ENCODE measurements at places on chromosomes 5 and 9. TPM values are rescaled to one million over a fixed set of nuclear protein-coding genes. Genes with fewer than 3 reads are reported as not detected.

CSF2 gene
- 2.9 TPM for total RNA-seq

GRCh38 chr5:82511134-82511533, 233.0 kb upstream of the RPS23 start:
- no peak overlapping the region for H3K4me3 ChIP-seq
- DNase-seq, result no peak
- peaks cover 3% of the 10 kb centered on the region for H3K4me1 ChIP-seq
- H3K27me3 ChIP-seq, result peaks cover 1% of the 10 kb centered on the region
- H3K27ac ChIP-seq, result no peak overlapping the region

GRCh38 chr9:118561051-118561450, 808.2 kb downstream of the BRINP1 start:
- H3K36me3 ChIP-seq, result no peaks in the 10 kb centered on the region
- H3K4me1 ChIP-seq, result no peaks in the 10 kb centered on the region

DNA sequence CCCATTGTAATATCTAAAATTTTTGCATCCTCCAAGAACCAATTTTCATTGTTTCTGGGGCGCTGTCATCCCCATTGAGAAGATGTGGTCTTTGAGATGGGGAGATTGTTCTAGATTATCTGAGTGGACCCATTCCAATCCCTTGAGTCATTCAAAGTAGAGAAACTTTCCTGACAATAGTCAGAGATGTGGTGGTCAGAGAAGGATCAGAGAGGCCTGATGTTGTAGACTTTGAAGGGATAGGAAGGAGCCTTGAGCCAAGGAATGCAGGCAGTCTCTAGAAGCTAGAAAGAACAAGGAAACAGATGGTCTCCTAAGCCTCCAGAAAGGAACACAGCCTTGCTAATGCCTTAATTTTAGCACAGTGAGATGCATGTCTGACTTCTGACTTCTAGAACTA, 80.4 kb downstream of the TEK start:
- no peak overlapping the region for H3K4me3 ChIP-seq
- DNase-seq, result no peak
- H3K4me1 ChIP-seq, result no peaks in the 10 kb centered on the region
- no peaks in the 10 kb centered on the region for H3K36me3 ChIP-seq
- H3K27me3 ChIP-seq, result peaks cover 3% of the 10 kb centered on the region

PCA3 gene
- not detected for total RNA-seq

PALM2AKAP2 gene
- total RNA-seq, result not detected

DNA sequence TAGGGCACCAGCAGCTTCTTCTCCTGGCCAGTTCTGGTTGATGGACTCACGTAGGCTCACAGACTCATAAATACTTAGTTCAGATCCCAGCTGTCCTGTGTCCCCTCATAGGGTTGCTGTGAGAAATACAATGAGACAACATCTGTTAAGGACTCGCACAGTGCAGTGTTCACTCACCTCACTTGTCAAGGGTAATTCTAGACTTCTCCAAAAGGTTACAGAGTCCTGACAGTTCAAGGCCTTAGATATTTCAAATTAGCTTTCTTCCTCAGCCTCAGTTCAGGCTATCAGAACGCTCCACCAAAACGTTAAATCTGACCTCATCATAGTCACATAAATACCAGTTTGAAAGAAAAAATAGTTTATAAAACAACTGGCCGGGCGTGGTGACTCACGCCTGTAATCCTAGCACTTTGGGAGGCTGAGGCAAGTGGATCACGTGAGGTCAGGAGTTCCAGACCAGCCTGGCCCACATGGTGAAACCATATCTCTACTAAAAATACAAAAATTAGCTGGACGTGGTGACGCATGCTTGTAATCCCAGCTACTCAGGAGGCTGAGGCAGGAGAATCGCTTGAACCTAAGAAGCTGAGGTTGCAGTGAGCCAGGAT, 106.3 kb downstream of the UGCG start:
- H3K27me3 ChIP-seq, result peaks cover 4% of the 10 kb centered on the region
- H3K27ac ChIP-seq, result peak overlapping the region; percentile 73
- no peak overlapping the region for H3K4me3 ChIP-seq
- no peaks in the 10 kb centered on the region for H3K36me3 ChIP-seq
- H3K4me1 ChIP-seq, result peaks cover 27% of the 10 kb centered on the region

DNA sequence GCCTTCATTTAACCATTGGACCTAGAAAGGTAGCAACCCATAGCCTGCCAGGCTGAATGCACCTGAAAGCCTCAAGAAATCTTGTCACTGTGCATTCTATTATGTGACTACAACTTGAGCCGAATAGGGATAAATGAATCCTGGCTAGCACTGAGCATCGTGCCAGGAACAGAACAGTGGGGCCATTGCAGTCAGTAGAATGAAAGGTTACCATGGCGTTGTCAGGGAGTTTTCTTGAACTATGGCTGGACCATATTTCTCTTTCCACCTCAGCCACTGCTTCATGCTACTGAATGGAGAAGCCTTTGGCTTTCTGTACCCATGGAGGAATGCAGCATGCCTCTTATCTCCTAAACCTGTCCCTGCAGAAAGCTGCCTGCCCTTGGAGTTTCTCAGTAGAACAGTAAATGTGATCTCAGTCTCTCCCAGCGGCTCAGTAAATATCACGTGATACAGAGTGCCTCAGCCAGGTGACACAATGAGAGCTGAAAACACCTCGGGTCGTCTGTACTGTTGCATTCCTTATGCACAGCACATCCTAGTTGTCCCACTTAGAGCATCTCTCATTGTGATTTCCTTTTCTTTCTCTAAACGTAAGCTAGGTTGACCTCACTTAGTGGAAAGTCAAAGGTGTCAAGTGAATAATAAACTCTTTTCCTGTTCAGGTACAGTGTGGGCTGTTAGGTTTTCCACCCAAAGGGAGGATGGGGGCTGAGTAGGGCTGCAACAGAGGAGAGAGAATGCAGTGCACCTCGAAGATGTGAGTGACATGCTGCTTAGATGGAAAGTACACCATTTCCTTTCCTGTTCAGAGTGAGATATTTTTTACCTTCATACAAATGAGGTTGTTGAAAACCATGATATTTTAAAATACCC, 115.3 kb downstream of the MACIR start:
- H3K4me3 ChIP-seq, result no peak overlapping the region
- H3K36me3 ChIP-seq, result no peaks in the 10 kb centered on the region
- DNase-seq, result no peak
- H3K27me3 ChIP-seq, result peaks cover 19% of the 10 kb centered on the region
- H3K27ac ChIP-seq, result no peak overlapping the region
- no peaks in the 10 kb centered on the region for H3K4me1 ChIP-seq

SMC5 gene
- 44.2 TPM for total RNA-seq

GPRIN1 gene
- 2.6 TPM for total RNA-seq

DNA sequence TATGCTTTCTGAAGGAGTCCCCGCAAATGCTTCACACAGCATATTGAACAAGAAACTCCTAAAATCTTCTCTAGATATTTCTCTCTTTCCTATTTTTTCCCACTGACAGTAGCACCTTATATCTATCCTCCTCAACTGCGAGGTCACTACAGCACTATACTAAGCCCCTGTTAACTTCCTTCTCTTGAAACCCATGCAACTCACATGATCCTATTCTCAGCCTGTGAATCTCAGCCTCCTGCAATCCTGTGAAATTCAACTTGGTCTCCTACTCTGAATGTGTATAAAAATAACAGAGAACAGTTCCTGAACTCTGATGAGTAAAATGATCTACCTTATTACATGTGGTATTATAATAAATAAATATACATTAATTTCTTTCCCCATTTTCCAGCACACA, 6.1 kb upstream of the PLGRKT start:
- H3K4me1 ChIP-seq, result peaks cover 60% of the 10 kb centered on the region
- no peak overlapping the region for H3K27ac ChIP-seq
- H3K4me3 ChIP-seq, result no peak overlapping the region
- DNase-seq, result no peak

AIF1L gene
- total RNA-seq, result 0.37 TPM

DNA sequence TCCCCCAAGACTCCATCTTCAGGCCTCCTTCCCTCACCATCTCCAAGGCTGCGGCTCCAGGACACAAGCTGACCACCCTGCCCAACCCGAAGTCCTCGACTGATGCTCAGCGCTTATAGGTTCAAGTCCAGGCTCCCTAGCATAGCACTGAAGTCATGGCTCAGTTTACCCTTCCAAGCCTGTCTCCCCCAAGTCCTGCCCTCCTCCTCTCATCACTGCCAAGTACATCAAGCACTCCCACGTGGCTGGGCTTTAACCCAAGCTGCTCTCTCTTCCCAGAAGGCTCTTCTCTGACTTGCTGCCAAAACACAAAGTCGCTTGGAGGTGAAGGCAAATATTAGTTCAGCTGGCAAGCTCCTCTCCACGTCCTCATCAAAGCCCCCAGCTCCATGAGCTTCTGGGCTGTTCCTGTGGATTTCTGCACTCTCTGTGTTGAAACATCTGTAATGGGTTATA, 22.1 kb upstream of the MARCHF6 start:
- H3K27me3 ChIP-seq, result peaks cover 47% of the 10 kb centered on the region
- H3K4me1 ChIP-seq, result peaks cover 8% of the 10 kb centered on the region
- H3K27ac ChIP-seq, result no peak overlapping the region
- no peaks in the 10 kb centered on the region for H3K36me3 ChIP-seq
- H3K4me3 ChIP-seq, result no peak overlapping the region

- H3K27me3 ChIP-seq, result no peaks in the 10 kb centered on the region
- H3K36me3 ChIP-seq, result no peaks in the 10 kb centered on the region
- no peak for DNase-seq
- no peak overlapping the region for H3K27ac ChIP-seq
- no peaks in the 10 kb centered on the region for H3K4me1 ChIP-seq
- H3K4me3 ChIP-seq, result no peak overlapping the region
Observed at GRCh38 chr9:8874482-8874881, 1074.9 kb upstream of the DMAC1 start.

- H3K4me3 ChIP-seq, result no peak overlapping the region
- H3K36me3 ChIP-seq, result peaks cover 38% of the 10 kb centered on the region
- DNase-seq, result no peak
- no peaks in the 10 kb centered on the region for H3K27me3 ChIP-seq
Observed at GRCh38 chr5:109786206-109786855, 96.6 kb downstream of the MAN2A1 start.

GRCh38 chr5:173925449-173926071, 37.4 kb downstream of the CPEB4 start:
- peaks cover 5% of the 10 kb centered on the region for H3K36me3 ChIP-seq
- H3K27me3 ChIP-seq, result no peaks in the 10 kb centered on the region
- peaks cover 2% of the 10 kb centered on the region for H3K4me1 ChIP-seq
- peak; percentile 51 for DNase-seq

DNA sequence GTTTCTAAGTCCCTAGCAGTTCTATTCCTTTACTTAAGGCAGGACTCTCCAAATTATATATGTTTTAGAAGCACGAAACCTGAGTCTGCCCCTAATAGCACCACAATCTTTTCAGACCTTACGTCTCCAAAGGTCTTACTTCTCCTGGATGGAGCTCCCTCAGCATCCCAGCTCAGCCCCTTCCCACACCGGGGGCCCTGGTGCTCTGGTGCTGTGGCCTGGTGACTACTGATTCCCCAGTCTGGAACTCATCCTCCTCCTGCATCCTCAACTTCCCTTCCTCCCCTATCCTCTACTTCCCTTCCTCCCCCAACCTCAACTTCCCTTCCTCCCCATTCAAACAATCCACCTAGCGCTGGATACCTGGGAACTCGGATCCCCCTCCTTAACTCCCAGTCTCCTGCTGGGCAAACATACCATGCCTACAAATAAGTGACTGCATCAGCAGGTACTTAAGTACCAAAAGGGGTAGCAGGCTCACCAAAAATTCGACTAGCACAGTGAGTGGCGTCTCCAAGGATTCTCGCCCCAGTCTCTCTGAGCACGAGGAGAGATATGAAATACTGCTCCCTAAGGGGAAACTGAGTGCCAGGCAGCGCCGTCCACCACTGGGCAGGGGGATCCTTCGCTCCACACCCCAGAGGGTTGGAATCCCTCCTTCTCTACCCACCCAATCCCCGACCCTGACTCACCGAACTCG, 831 bp downstream of the IGFBPL1 start:
- H3K36me3 ChIP-seq, result no peaks in the 10 kb centered on the region
- no peak for DNase-seq
- no peak overlapping the region for H3K4me3 ChIP-seq
- H3K4me1 ChIP-seq, result peaks cover 6% of the 10 kb centered on the region

Data from activated CD4-positive, alpha-beta T cell treated with anti-CD3 and anti-CD28 coated beads, Interleukin-2, amount 10 ng/mL, durations not matched to agents 7 days and 5 days (primary cell).